Hepatocyte (in vitro differentiated cells): ENCODE measurements at places on chromosomes 1 and 21. TPM values are rescaled to one million over a fixed set of nuclear protein-coding genes. Genes with fewer than 3 reads are reported as not detected.

GRCh38 chr1:196887515-196888239, at the start of gene CFHR4:
CFHR4 (plus strand) TSS chr1:196888052; CDS start chr1:196888151, 99 bp downstream.
- DNase-seq: no peak

Gene KCNK1
- 25.9 and 27.1 TPM in 2 replicates for polyA plus RNA-seq

Gene PTPN22
- 0.47 TPM in 1 of 2 replicates, not detected in the other for polyA plus RNA-seq

DNA sequence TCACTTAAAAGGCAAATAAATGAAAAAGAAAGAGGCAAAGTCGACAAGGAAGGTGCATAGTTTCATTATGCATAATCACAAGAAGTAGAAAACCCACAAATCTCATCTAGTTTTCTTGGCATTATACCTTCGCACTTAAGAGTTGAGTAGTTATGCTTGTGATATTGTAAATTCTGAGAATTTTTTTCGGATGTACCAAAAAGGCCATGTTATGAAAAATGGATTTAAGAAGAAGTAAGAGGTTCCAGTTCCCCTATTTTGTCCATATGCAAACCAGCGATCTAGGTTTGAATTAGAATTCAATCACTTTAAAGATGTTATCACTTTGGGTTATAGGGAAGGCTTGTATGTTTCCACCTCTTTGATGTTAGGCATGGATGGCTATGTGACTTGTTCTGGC, 7.9 kb upstream of the ERICH3 start:
- no peak for DNase-seq

Gene GNG4
- 9.8 and 11.8 TPM in 2 replicates for polyA plus RNA-seq

DNA sequence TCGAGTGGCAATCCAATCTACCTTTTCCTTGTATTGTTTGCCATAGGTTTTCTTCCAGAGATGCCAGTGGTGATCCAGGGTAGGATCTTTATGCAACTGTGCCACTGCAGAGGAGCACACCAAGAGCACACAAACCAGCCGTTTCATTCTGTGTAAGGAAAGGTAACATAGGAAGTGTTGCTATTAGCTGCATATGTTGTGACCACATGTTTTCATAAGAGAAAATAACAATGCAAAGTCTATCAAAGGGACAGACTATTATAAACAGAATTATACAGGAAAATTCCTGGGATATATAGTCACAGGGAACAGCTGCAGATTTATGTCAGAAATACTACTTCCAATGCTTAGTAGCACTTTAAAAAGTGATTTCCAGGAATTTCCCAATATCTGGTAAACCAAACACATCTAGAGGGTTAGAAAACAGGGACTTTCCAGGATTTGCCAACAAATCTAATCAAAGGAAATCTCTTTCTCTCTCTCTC, 919 bp downstream of the CTSS start:
- DNase-seq: peak; percentile 16

GRCh38 chr1:12158357-12159092, 8.3 kb upstream of the TNFRSF1B start:
- no peak for DNase-seq

- peak; percentile 81 for DNase-seq
These were observed 5.9 kb upstream of the PTPRF start for GRCh38 chr1:43524804-43525203.

- no peak for DNase-seq
These were observed 2.3 kb downstream of the IL6R start for GRCh38 chr1:154407198-154408091.

DNA sequence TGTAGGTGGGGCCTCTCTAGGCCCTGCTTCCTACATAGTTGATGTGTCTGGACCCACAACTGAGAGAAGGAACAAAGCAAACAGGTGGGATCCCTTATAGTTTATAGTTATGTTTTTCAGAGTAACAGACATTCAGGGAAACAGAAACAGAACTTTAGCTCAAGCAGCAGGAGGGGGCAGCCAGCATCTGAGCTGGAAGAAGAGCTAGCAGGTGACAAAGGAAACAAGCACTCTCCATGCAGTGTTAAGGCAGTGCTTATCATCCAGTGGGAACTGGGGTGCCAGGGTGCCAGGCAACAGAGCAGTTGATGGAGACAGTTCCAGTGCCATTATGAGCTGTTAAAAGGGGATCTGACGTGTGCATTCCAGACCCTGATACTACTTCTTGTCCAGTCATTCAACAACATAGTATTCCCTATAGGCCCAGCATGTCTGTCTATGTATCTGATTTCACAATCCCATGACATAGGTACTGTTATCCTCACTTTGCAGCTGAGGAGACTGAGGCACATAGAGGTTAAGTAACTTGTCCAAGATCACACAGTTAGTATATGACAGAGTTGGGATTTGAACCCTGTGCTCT, 13.5 kb downstream of the HIVEP3 start:
- DNase-seq: no peak
